ENCODE measurements at places on chromosomes 3 and 15.

- no peak for DNase-seq
These were observed 591 bp downstream of the FOXL2NB start for GRCh38 chr3:138947495-138948121.

- no peak for DNase-seq
These were observed 7.0 kb downstream of the MELTF start for GRCh38 chr3:197022405-197023231.

GRCh38 chr15:68402432-68403160, 29.4 kb downstream of the ITGA11 start:
- DNase-seq: no peak

- DNase-seq: no peak
These were observed 62.7 kb upstream of the TFRC start for GRCh38 chr3:196144383-196145105.

- DNase-seq: no peak
These were observed 26.0 kb upstream of the BOC start for GRCh38 chr3:113185194-113185835.

GRCh38 chr3:27521872-27522265, 37.7 kb upstream of the SLC4A7 start:
- DNase-seq: no peak

DNA sequence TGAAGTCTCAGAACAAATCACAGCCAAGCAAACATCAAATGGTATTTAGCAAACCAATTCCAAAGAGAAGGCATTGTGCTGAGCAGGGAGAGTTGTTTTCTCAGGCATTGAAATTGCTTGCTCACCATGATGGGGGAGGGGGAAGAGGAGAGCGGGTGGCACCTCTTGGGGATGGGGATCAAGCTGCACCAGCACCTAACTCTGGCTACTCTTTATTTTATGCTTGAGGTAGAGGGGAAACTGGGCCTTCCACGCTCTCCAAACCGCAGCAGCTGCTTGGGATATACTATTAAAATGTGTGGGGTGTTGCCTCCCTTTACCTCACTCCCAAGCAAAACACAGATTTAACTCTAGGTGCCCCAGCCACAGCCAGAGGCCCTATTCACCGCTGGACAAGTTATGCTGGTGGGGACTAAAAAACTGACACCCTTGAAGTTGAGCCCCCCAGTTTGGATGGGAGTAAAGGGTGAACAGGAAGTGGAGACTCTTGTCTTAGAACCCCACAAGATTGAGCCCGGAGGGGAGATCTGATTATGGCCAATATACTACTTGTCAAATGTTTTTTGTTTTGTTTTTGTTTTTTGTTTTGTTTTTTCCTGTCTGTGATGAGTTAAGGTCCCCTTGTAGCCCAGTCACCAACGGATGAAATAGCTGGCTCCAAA, 5.0 kb upstream of the FOXB1 start:
- no peak for DNase-seq

Measured in stimulated activated CD8-positive, alpha-beta memory T cell treated with anti-CD3 and anti-CD28 coated beads, Interleukin-7, amount 100 ng/mL, for 48 hours (primary cell).